AG09309 (cell line): ENCODE measurements at places on chromosomes 7 and 10.

DNA sequence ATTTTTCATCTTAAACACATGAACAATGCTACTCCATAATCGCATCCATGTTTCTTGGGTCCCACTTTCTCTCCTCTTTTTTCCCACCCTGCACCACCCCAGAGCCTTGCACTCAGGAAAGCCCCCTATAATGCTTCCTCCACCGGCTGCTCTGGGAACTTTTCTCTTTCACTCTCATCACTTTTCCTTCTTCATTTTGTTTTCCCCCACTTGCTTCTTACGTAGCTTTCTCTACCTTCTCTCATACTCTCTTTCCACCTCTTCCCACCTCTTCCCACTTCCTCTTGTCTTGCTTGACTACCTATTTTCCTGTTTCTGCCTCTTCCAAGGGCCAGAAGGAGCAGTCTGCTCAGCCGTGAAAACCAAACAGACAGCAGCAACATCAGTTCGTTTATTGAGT, 229.5 kb upstream of the RHOBTB1 start:
- DNase-seq: no peak

DNA sequence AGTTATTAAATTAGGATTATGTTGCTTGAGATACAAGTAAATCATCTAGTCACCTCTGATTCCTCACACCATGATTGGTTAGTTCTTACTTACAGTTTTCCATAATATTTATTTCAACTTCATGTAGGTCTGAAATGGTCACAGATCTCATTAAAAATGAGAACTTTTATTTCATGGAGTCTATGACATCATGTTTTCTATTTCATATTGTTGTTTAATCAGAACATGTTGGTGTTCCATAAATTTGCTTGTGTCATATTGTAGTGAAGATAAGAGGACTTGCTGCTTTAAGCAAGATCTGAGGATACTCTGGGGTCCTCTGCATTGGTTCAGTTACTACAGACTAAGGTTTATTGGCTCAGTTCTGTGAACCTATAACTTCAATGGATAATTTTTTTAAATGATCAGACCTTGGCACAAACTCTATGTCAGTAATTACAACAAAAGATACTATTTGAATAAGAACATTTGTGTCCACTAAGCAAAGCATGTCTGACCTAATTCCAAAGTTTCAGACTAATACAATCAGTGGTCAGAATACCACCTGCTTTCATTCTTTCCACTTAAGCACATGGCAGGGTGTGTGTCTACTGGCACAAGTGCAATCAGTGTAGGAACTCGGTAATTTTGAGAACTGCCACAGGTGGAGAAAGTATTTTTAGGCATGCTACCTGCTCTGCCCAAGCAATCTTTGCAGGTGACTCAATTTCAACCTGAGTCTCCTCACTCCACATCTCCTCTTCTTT, 68.5 kb downstream of the CCDC71L start:
- DNase-seq: no peak

DNA sequence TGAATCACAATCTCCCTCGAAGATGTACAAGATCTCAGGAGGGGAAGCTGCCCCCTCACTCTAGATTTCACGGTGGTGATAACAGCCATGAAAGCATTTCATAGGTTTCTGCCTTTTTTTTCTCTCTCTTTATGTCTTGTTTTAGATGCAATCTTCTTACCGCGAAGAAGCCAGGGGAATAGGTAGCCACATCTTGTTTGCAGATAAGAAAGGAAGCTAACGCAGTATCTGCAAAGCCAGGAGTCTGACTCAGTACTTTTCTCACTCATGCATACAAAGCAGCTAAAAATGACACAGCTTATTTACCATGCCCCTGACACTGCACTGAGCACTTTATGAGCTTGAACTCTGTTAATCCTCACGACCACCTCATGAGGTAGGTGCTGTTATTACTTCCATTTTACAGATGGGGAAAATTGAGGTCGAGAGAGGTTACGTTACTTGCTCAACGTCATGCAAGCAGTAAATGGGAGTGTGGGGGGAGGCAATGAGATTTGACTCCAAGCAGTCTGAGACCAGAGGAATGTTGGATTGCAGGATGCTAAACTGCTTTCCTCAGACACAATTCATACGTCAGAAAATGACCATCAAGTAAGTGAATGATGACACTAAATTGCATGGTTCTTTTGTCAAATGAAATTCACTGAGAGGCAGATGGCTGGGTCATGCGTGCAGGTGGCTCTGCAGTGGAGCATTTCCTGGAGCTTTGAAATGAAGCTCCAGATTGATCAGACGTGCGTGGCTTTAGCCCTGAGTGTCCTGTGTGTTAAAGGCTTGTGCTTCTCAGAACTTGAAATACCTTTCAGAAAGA, 3.3 kb downstream of the MAP3K8 start:
- no peak for DNase-seq

DNA sequence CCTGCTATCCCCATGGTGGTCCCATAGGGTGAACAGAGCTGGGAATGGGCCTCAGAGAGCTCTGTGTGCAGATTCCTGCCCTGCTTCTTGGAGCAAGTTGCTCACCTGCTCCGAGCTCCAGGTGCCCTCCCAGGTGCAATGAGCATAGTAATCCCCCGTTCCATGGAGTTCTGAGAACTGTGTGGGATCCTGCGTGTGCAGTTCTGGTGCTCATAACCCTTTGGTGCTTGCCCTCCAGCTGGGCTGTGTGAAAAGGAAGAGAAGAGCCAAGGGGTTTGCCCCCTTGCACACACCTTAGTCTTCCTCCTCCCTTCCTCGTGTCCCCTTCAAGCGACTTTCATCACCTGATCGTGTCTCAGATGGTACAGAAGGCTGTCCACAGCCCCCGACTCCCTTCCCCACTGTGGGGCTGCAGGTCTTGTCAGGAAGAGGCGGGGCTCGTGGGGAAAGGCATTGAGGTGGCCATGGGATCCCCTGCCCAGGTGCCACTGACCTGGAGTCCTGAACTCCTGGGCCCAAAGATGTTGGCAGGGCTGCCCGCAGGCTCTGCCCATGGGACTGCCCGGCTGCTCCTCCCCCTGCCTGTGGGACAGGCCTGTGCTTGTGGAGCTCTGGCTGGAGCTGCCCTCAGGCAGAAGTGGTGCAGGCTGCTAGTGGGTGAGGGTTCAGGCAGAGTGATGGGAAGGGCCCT, 21.9 kb upstream of the ZNF488 start:
- no peak for DNase-seq

GRCh38 chr7:130960208-130960988, 226.4 kb upstream of the KLF14 start:
- peak; percentile 97 for DNase-seq
